Activated T-cell treated with anti-CD3 and anti-CD28 coated beads, Interleukin-2, amount 50 U/mL, for 72 hours (primary cell): ENCODE measurements at places on chromosomes 7 and 10. TPM values are rescaled to one million over a fixed set of nuclear protein-coding genes. Genes with fewer than 3 reads are reported as not detected.

Gene CCL24
- total RNA-seq = not detected

Gene OPN1SW
- not detected for total RNA-seq

Gene SLC18A3
- not detected for total RNA-seq

Gene SFXN4
- 31.0 TPM for total RNA-seq

Gene WEE2
- total RNA-seq = not detected

Gene STAM
- 33.3 TPM for total RNA-seq

GRCh38 chr10:70508912-70509756, 30.6 kb downstream of the PALD1 start:
- DNase-seq = no peak
- H3K36me3 ChIP-seq = no peaks in the 10 kb centered on the region
- H3K4me1 ChIP-seq = no peaks in the 10 kb centered on the region
- no peak overlapping the region for H3K27ac ChIP-seq
- no peaks in the 10 kb centered on the region for H3K27me3 ChIP-seq

DNA sequence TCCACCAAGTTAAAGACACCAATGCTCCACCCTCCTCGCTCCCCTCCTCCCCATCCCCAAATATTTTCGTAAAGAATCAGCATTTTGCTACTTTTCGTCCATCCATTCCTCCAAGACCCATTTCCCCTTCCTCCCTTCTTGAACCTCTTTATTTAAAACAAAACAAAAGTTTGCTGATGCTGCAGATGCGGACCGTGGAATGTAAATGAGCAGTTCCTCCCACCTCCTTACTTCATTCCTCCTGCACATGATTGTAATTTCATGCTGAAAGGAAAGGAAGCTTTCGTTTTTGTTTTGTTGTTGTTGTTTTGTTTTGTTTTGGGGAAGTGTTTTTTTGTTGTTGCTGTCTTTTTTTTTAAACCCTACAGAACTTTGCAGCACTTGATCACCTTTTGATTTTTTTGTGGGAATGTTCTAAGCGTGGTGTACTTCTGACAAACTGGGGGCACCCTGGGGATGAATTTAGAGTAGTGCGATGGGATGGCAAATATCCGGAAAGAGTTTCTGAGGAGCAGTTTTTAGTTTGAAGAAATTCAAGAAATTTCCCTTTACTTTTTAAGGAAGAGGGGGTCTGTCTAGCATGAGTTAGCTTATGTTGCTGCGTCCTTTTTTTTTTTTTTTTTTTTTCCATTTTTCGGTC, 177.3 kb downstream of the TCF7L2 start:
- peaks cover 62% of the 10 kb centered on the region for H3K27me3 ChIP-seq
- no peak overlapping the region for H3K4me3 ChIP-seq
- H3K36me3 ChIP-seq = no peaks in the 10 kb centered on the region
- no peak for DNase-seq
- H3K27ac ChIP-seq = no peak overlapping the region

- H3K4me3 ChIP-seq = no peak overlapping the region
- no peak overlapping the region for H3K27ac ChIP-seq
- H3K36me3 ChIP-seq = no peaks in the 10 kb centered on the region
- peaks cover 5% of the 10 kb centered on the region for H3K4me1 ChIP-seq
- peaks cover 13% of the 10 kb centered on the region for H3K27me3 ChIP-seq
- no peak for DNase-seq
Observed at GRCh38 chr7:156064971-156065386, 252.7 kb upstream of the SHH start.

DNA sequence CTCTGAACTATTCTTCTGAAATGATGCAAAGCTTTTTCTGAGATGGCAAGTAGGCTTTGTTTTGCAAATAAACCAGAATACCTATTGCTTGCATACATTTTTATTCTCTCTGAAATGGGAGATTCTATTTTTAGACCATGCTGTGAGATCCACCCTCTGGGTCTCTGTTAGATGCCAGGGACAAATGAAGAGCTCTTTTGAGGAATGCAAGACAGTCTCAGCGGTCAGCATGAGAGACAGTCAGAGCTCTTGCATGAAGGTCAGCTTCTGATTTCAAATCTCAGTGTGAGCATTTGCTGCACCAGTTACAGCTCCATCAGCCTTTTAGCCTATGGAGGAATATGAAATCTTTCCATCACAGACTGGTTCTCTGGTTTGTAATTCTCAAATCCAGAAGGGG, 429.9 kb upstream of the KLF6 start:
- DNase-seq = no peak
- no peak overlapping the region for H3K27ac ChIP-seq
- no peak overlapping the region for H3K4me3 ChIP-seq

GRCh38 chr10:31770307-31770902, 158.2 kb downstream of the ARHGAP12 start:
- H3K27me3 ChIP-seq = no peaks in the 10 kb centered on the region
- H3K36me3 ChIP-seq = no peaks in the 10 kb centered on the region
- H3K4me1 ChIP-seq = peaks cover 24% of the 10 kb centered on the region
- DNase-seq = peak; percentile 52
- no peak overlapping the region for H3K4me3 ChIP-seq
